Transverse colon (tissue), 4 donors: ENCODE measurements at places on chromosomes 5 and 9. TPM values are rescaled to one million over a fixed set of nuclear protein-coding genes. Genes with fewer than 3 reads are reported as not detected.

GRCh38 chr9:137802021-137802420 is 75.6 kb upstream of the CACNA1B start:
- DNase-seq = no peak

TLX3 gene
- not detected for total RNA-seq

PRR7 gene
- total RNA-seq = not detected

- no peak for DNase-seq
Observed at GRCh38 chr5:159564031-159564430, 233.7 kb upstream of the IL12B start.

C5 gene
- total RNA-seq = 2.4 TPM

- no peak for DNase-seq
Observed at GRCh38 chr5:90569084-90569483, 10.5 kb downstream of the ADGRV1 start.

NR6A1 gene
- 13.4 TPM for total RNA-seq

- DNase-seq = no peak
Observed at GRCh38 chr9:6567140-6567591, 78.4 kb downstream of the GLDC start.

- no peak for DNase-seq
Observed at GRCh38 chr5:108763222-108763916, 15.7 kb downstream of the FER start.

DNA sequence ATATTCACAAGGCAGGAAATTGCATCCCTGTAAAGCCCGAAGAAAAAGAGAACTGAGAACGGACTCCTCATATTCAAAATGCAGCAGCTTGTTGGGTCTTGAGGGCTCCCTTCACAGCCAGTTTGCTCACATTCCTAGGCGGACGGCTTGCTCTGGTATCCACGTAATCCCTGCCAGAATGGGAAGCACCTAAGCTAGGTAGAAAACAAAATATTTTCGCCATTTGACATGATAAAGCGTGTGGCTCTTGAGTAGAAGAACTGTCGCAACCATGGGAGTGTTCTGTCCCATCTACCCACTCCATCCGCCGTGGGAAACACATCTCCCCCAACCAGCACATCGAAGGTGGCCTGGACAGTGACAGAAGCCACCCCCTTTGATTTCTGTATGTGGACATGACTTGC is 183.1 kb downstream of the GAS1 start:
- DNase-seq = no peak

PCDHGA12 gene
- 14.2 TPM for total RNA-seq

GRCh38 chr5:82816926-82817325 is 260.3 kb downstream of the TMEM167A start:
- DNase-seq = no peak

- no peak for DNase-seq
Observed at GRCh38 chr5:117547192-117547591, 972.6 kb upstream of the SEMA6A start.

GRCh38 chr5:150305095-150305494 is 2.4 kb upstream of the ARSI start:
- no peak for DNase-seq

IL3 gene
- total RNA-seq = not detected

DNA sequence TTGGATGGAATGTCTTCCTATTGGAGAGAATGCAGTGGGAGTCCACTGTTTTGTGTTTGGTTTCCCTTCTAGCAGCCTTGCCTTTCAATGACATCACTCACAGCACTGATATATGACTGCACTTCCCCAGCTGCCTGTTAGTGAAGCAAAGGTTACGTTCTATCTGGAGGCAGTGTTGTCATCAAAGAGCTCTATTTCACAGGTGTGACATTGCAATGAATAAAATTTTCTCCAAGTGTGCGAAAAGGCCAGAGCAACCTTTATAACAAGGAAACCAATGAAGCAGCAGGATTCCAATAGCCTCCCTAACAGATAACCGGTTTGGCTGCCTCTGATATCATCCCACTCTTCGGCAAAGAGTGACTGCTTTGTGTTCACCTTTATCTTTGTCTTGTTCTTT is 523.5 kb upstream of the ZNF608 start:
- no peak for DNase-seq
